ENCODE measurements at places on chromosomes 16 and 17.

DNA sequence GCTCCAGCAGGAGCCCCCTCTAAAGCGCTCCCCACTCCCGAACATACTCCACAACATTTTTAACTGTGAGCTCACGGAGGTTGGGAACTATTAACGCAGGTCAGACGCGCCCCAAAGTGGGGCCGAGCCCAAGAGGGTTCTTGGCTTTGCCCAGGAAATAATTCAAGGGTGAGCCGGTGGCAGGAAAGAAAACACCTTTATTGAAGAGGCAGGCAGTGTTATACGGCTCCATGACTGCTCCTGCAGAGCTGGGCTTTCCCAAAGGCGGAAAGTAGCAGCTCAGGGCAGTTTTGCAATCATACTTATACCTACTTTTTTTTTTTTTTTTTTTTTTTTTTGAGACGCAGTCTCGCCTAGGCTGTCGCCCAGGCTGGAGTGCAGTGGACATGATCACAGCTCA, 6.2 kb downstream of the ADCY9 start:
- H3K4me3 ChIP-seq = no peak overlapping the region
- peaks cover 2% of the 10 kb centered on the region for H3K27me3 ChIP-seq
- DNase-seq = no peak
- no peak overlapping the region for H3K27ac ChIP-seq
- H3K4me1 ChIP-seq = peaks cover 26% of the 10 kb centered on the region

- DNase-seq = no peak
- no peaks in the 10 kb centered on the region for H3K27me3 ChIP-seq
Observed at GRCh38 chr17:12691173-12691572, 25.5 kb downstream of the MYOCD start.

- H3K36me3 ChIP-seq = peaks cover 44% of the 10 kb centered on the region
- no peak overlapping the region for H3K27ac ChIP-seq
- H3K4me1 ChIP-seq = peaks cover 27% of the 10 kb centered on the region
- DNase-seq = no peak
- no peak overlapping the region for H3K4me3 ChIP-seq
Observed at GRCh38 chr16:69381231-69381630, 4.6 kb downstream of the TERF2 start.

- no peak overlapping the region for H3K4me3 ChIP-seq
- H3K27me3 ChIP-seq = peaks cover 3% of the 10 kb centered on the region
- no peak overlapping the region for H3K27ac ChIP-seq
- no peak for DNase-seq
Observed at GRCh38 chr16:12611916-12612597, 191.6 kb downstream of the CPPED1 start.

GRCh38 chr17:62637809-62638208, 10.3 kb downstream of the MRC2 start:
- H3K4me3 ChIP-seq = no peak overlapping the region
- no peak overlapping the region for H3K27ac ChIP-seq
- no peaks in the 10 kb centered on the region for H3K36me3 ChIP-seq
- DNase-seq = no peak
- H3K27me3 ChIP-seq = peaks cover 20% of the 10 kb centered on the region

DNA sequence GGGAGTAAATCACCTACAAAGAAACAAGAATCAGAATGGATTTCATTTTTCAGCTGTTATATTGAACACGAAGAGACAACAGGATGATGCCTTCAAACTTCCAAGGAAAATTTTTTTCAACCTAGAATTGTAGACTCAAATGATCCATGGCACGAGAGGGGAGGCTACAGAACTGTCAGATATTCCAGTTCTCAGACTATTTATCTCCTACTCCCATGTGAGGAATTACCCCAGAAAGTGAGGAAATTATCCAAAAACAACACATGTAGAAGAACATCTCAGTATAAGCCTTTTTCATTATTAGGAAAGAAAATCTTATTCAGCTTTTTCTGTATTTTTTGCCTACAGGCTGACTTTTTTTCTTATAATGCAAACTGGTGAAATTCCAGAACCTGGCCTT, 5.5 kb upstream of the ASGR2 start:
- H3K36me3 ChIP-seq = no peaks in the 10 kb centered on the region
- peaks cover 14% of the 10 kb centered on the region for H3K27me3 ChIP-seq
- H3K4me3 ChIP-seq = no peak overlapping the region
- H3K4me1 ChIP-seq = no peaks in the 10 kb centered on the region

GRCh38 chr16:24966634-24967033, 48.5 kb downstream of the ARHGAP17 start:
- peaks cover 59% of the 10 kb centered on the region for H3K36me3 ChIP-seq
- H3K4me1 ChIP-seq = peaks cover 2% of the 10 kb centered on the region
- no peak overlapping the region for H3K27ac ChIP-seq
- no peak for DNase-seq

GRCh38 chr17:59121901-59122480, 15.3 kb upstream of the TRIM37 start:
- H3K27me3 ChIP-seq = no peaks in the 10 kb centered on the region
- H3K36me3 ChIP-seq = peaks cover 34% of the 10 kb centered on the region
- H3K27ac ChIP-seq = no peak overlapping the region
- H3K4me3 ChIP-seq = no peak overlapping the region
- H3K4me1 ChIP-seq = peaks cover 2% of the 10 kb centered on the region

- no peaks in the 10 kb centered on the region for H3K27me3 ChIP-seq
- no peak overlapping the region for H3K27ac ChIP-seq
- DNase-seq = no peak
Observed at GRCh38 chr16:868846-869822, 68.6 kb upstream of the GNG13 start.

DNA sequence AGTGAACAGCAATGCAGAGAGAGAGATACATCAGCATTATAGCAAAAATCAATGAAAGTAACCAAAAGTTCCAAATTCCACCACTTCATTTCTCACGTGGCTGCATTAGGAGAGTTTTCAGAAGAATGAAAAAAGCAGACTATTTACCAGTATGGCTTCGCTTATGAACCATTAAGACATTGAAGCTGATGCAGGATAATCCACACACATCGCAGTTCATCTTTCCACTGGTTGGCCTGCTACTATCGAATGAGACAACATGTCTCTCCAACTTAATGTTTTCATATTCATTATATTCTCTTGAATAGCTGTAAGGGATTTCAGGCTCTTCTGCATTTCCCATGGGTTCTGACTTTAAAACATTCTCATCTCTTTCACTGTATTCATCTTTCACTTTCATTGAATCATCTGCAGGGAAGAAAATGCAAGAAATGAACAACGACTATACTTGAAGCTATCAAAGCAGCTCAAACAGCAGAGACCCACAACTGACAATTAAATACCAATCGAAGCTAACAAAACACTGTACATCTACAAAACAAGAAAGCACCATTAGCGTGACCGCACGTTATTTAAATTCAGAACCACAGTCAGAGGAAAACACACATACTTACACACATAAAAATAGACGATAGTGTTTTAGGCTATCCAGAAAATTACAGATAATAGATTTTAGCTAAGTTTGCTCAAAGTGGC, 54.9 kb downstream of the GRB7 start:
- H3K4me3 ChIP-seq = peak overlapping the region; percentile 78
- peak overlapping the region; percentile 89 for H3K27ac ChIP-seq
- H3K4me1 ChIP-seq = peaks cover 51% of the 10 kb centered on the region
- H3K27me3 ChIP-seq = no peaks in the 10 kb centered on the region
- H3K36me3 ChIP-seq = peaks cover 32% of the 10 kb centered on the region
- no peak for DNase-seq

Measured in T-helper 2 cell treated with Interferon-gamma antibody and Interleukin-4, amounts not matched to agents 5 μg/mL and 100 μg/mL, for 36 hours (primary cell).